ENCODE measurements at places on chromosomes 12 and 14. TPM values are rescaled to one million over a fixed set of nuclear protein-coding genes. Genes with fewer than 3 reads are reported as not detected.

Gene NTF3
- total RNA-seq, result not detected

Gene CLEC1B
- total RNA-seq, result not detected

GRCh38 chr14:100034961-100035500 lies 30.2 kb upstream of the EVL start:
- no peak for DNase-seq

DNA sequence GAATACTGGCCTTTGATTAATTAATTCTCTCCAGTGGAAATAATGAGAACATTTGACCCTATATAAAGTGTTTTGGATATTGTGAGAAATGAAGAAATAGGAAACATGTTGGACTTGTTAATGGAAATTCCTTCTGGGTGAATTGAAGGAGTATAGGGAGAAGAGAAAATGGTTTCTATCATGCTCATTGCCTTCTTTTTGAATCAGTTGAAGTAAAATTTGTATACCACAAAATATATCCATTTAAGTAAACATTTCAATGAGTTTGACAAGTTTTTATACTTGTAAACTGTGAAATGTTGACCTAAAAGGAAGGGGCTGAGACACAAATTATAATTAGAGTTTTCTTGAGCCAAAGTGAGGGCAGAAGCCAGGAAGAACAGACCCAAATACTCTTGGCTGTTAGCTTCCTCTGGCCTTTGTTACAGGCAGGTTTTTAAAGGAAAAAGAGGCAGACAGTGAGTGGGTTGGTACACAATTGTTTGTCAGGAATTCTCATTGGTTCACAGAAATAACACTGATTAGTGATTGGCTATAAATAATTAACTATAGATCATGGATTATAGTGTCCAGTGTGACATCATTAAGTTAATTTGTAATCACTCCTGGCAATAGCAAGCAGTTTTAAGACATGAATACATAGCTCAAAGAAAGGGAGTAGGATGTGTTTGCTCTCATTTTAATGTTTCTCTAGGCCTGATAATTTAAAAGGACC lies 826 bp downstream of the ZNF705A start:
- DNase-seq, result no peak

GRCh38 chr14:25009891-25010290 lies 40.1 kb downstream of the STXBP6 start:
- peak; percentile 70 for DNase-seq

GRCh38 chr12:25083211-25083610 lies 111.7 kb downstream of the DNAI7 start:
- DNase-seq, result no peak

- DNase-seq, result no peak
Observed at GRCh38 chr12:93427779-93428564, 13.8 kb downstream of the UBE2N start.

GRCh38 chr14:37054144-37054543 lies 118.3 kb downstream of the SLC25A21 start:
- no peak for DNase-seq

DNA sequence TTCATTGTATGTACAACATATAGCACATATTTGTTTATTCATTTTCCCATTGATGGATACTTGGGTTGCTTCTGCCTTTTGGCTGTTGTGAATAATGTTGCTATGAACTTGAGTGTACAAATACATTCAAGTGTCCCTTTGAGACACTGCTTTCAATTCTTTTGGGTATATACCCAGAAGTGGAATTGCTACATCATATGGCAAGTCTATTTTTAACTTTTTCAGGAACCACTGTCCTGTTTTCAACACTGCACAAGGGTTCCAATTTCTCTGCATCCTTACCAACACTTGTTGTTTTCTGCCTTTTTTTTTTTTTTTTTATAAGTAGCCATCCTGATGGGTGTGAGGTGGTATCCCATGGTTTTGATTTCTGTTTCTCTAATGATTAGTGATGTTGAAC lies 15.9 kb downstream of the RBMS2 start:
- DNase-seq, result no peak
